ENCODE measurements at places on chromosomes 3 and 15.

DNA sequence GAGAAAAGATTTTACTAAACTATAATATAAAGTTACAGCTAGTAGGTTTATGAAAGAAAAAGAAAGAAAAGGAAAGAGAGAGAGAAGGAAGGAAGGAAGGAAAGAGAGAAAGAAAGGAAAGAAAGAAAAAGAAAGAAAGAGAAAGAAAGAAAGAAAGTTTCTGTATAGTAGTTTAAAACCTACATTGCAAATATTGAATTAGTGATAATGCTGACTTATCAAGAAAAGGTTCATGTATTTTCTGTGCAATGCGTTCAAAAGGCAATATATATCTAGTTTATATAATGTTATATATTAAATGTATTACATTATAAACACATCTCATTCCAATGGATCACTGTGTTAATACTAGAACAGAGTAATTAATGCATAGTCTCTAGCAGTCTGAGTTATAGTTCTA lies 648.4 kb downstream of the ZBBX start:
- no peak for DNase-seq

GRCh38 chr3:86990734-86991481 lies at the start of gene VGLL3:
Gene VGLL3, minus strand, starts transcription at chr3:86991149. Its CDS starts 406 bp downstream, at chr3:86990743.
- no peak for DNase-seq

DNA sequence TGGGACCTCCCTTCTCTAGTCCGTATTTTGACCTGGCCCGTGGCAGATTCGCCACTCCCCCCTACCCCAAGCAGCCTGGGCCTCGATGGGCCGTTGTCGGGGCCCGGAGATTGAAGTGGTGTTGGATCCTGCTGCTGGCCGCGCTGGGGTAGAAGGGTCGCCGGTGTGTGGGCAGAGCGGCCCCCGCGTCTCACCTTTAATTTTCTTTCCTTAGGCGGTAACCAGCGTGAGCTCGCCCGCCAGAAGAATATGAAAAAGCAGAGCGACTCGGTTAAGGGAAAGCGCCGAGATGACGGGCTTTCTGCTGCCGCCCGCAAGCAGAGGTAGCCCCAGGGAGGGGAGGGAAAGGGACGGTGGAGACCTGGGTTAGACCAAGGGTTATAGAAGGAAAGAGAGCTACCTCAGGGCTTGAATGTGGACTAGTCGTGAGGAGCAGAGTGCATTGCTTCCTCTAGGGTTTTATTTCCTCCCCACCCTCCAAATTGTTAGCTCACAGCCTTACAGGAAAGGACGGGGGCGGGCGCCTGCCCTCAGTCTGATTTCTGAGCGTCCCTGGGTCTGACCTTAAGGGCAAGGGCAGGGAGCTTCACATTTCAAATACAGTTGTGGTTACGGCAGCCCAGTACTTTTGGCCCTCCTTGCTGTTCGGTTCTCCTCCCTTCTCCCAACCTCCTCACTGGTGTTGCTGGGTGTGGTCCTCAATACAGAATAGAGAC lies 799 bp downstream of the SERF2 start:
- peak; percentile 31 for DNase-seq

GRCh38 chr15:94722024-94722636 lies 490.8 kb downstream of the MCTP2 start:
- no peak for DNase-seq

- peak; percentile 23 for DNase-seq
Measured at GRCh38 chr3:138593488-138594149, 441 bp downstream of the CEP70 start.

GRCh38 chr3:28322464-28322863 lies 26.1 kb upstream of the ZCWPW2 start:
- DNase-seq = no peak

GRCh38 chr3:184450547-184450946 lies 70.7 kb downstream of the CHRD start:
- no peak for DNase-seq

GRCh38 chr15:75145027-75145841 lies 56.4 kb upstream of the C15orf39 start:
- DNase-seq = no peak

GRCh38 chr3:140363801-140364200 lies 314.1 kb upstream of the TRIM42 start:
- no peak for DNase-seq

- DNase-seq = no peak
Measured at GRCh38 chr15:99016680-99017321, 9.2 kb upstream of the PGPEP1L start.

- no peak for DNase-seq
Measured at GRCh38 chr3:190575437-190576185, 61.7 kb downstream of the IL1RAP start.

GRCh38 chr15:67879440-67880129 lies 39.7 kb upstream of the RNU6-1 start:
- no peak for DNase-seq

GRCh38 chr3:85560088-85560785 lies 601.4 kb downstream of the CADM2 start:
- DNase-seq = no peak

DNA sequence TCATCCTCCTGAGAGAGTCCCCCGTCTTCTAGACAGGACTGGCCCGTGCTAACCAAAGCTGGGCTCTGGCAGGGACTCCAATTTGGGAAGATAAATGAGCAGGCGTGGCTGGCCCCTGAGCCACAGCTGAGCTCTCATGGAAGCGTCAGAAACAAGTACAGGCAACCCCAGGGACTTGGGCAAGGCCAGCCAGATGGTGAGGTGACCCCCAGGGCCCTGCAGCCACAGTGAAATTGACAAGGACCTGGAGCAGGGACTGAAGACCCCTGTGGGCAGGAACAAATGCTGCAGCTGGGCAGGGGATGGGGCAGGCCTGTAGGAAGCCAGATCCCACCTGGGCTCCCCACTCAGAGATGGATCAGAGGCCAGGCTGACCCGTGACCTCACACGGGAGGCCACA lies 32.8 kb upstream of the CGNL1 start:
- no peak for DNase-seq

DNA sequence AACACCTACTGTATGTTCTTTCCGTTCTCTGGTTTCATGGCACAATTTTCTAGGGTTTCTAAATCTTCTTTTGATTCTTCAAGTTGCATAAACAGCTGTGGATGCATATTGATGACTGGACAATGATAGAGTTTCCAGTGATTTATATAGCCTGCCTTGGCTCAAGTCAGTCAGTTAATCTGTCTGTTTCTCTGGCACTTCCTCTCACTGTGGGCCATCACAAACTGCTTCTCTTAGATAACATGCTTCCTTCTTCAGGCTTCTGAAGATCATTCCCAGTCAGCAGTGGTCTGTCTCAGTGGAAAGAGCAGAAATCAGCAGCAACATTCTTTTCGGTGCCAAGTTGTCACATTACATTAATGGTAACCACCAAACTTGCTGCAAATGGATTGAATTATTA lies 207.2 kb downstream of the RYR3 start:
- no peak for DNase-seq

GRCh38 chr3:37502621-37503020 lies 328.2 kb upstream of the LRRFIP2 start:
- DNase-seq = no peak

GRCh38 chr3:158314426-158315357 lies 204.8 kb downstream of the RSRC1 start:
- DNase-seq = no peak

DNA sequence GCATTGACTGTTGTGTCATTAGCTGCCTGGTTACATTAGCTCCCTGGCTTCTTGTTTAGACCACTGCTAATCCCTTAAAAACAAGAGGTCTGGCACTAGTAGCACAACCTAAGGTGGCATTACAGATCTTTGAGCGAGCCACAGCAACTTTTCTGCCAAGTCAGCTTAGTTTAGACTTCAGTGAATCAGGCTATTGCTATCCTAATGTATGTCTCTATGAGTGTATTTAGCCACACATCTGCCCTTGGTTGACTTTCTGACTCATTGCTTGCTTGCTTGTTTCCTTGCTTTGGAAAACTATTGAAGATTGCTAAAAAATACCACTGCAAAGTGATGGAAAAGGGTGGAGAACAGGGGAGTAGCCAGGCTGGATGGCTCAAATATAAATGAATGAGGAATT lies 50.2 kb downstream of the CHP1 start:
- DNase-seq = no peak

DNA sequence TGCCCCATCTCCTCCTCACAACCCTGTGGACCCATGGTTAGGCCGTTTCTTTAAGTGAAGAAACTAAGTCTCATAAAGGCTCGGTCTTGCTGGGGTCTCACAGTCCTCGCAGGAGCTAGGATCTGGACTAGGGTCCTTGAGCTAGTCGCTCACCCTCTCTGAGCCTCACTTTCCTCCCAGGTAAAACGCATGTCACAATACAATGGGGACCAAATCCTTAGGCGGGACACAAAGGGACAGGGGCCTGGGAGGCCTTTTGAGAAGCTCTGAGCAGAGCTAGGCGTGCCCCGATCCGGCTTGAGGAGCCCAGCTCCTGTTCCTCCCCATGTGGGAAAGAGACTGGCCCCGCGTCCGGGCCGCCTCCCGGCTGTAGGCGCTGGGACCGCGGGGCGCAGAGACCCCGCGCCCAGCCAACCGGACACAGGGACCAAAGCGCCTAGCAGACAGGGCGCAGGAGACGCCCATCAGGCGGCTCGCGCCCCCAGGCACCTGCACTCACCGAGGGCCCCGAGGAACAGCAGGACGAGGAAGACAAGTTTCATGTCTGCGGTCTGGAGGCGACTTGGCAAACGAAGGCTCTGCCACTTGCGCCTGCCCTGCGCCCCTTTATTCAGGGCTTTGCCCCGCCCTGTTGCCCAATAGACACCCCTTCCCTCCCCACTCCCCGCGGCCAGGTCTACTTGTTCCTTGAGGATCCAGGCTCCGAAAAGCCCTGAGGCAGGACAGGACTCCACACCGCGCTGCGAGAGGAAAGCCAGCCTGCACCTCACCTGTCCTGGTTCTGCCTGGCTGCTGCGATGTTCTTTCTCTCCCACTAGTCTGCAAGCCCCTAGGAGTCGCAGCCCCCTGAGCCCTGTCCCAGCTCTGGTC lies at the start of gene LTF:
Gene LTF, minus strand, starts transcription at position 580 of the 870 bp plus-strand sequence. Its CDS starts 38 bp downstream, at position 542.
- DNase-seq = no peak

DNA sequence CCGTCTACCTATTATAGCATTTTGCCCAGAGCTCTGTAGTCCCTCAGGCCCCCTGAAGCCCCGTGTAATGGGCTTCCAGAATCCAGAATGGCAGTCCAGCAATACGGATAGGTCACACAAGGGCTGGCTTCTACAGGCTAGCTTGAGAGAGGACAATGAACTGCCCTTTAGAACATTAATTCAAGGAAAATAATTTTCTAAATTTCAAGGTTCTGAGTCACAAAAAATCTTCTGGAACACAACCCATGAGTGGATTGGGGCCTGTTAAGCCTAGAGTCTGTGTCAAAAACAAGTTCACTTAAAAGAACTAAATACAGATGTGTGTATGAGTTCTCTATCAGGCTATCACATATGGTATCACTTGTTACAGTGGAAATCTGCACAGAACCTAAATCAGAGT lies 28.8 kb downstream of the DCP1A start:
- DNase-seq = no peak

GRCh38 chr3:147886879-147887278 lies 477.7 kb downstream of the ZIC1 start:
- no peak for DNase-seq

DNA sequence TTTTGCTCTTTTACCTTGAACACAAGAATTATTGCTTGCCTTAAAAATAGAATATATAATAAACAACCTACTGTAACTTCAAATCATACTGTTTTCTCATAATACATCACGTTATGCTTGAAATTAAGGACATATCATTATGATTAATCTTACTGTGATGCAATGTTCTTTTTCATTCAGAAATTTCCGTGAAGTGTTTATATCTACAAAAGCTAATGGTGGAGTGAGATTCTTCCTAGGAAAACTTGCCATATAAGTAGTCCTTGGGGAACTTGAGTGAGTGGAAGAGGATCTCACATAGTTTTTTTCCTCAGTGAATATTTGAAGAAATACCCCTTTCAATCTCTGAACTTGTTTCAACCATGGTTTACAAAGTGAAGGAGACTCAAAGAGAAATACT lies 498.7 kb upstream of the CBLB start:
- no peak for DNase-seq

DNA sequence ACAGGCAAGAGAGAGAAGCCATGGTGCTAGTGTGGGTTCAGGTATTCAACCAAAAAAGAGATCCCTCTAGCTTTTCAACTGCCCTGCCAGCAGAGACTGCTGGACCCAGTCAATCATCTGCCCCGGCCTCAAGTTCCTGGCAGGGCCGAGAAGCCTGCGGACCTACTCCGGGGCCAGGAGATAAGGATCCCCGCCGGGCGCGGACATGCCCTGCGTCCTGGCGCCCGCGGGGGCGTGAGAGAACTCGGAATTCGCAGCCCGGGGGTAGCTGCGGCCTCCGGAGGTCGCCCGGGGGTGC lies 821 bp upstream of the MAGI1 start:
- DNase-seq = no peak

- no peak for DNase-seq
Measured at GRCh38 chr3:168497183-168497582, 401.5 kb upstream of the GOLIM4 start.

- DNase-seq = no peak
Measured at GRCh38 chr15:57606816-57607215, 15.1 kb downstream of the MYZAP start.

GRCh38 chr3:38630070-38630469 lies 19.4 kb downstream of the SCN5A start:
- DNase-seq = no peak

- DNase-seq = no peak
Measured at GRCh38 chr3:178198329-178198728, 337.9 kb upstream of the KCNMB2 start.

GRCh38 chr3:8713901-8714759 lies 19.5 kb upstream of the CAV3 start:
- no peak for DNase-seq

- no peak for DNase-seq
Measured at GRCh38 chr15:48766196-48766595, 44.7 kb downstream of the CEP152 start.

- DNase-seq = peak; percentile 41
Measured at GRCh38 chr3:57756528-57757401, 656 bp downstream of the SLMAP start.

DNA sequence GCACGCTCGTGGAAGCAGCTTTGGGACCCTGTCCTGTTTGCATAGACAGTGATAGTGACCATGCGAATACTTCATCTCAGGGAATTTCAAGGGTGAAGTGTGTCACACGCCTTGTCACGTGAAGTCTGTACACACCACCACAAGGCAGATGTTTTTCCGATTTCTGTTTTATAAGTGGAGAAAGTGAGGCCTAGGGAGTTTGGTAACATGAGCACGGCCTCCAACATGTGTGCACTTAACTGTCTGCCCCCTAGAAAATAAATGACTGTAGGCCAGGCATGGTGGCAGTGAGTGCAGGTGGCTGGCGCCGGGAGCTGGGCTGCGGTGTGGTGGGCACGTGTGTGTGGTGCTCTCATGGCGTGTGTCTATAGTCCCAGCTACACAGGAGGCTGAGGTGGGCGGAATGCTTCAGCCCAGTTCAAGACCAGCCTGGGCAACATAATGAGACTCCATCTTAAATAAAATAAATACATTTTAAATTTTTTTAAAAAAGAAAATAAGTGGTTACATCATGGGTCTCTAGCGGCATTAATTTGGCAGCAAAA lies 42.0 kb downstream of the WHAMM start:
- DNase-seq = no peak

DNA sequence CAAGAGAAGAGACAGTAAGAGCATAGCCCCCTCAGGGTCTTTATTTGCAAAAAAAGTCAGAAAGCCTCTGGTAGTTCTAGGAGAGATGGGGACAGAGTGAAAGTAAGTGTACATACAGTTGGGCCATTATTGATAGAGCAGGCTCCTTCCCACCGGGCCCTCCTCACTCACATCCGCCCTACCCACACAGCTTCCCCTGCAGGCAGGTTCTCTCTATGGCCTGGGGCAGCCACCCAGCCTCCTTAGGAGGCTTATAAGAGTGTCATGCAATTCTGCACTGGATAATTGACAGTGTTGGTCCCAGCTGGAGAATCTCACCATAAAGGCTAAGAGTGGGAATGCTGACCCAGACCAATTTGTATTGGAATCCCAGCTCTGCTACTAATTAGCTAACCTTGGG lies 49.5 kb downstream of the SLC30A4 start:
- DNase-seq = no peak
